ENCODE measurements at places on chromosomes 2 and 18.

GRCh38 chr2:46351750-46352138 lies 54.5 kb downstream of the EPAS1 start:
- no peak for DNase-seq

DNA sequence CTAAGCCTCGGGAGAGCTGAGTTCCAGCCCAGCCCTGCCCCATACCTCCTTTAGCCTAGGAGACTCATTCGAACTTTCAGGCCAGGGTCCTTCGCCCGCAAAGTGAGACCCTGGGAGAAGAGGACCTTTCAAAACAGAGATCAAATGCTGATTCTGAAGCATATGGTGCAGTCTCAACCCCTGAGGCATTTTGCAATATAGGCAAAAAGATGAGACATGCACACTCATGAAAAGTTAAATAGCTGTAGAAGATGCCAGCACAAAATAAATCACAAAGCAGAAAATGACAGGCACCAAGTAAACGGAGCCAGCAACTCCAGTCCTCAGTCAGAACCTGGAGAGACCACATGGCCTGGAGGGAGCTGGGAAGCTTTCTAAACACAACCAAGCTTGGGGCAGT lies 542.7 kb upstream of the RAB6C start:
- DNase-seq: no peak

DNA sequence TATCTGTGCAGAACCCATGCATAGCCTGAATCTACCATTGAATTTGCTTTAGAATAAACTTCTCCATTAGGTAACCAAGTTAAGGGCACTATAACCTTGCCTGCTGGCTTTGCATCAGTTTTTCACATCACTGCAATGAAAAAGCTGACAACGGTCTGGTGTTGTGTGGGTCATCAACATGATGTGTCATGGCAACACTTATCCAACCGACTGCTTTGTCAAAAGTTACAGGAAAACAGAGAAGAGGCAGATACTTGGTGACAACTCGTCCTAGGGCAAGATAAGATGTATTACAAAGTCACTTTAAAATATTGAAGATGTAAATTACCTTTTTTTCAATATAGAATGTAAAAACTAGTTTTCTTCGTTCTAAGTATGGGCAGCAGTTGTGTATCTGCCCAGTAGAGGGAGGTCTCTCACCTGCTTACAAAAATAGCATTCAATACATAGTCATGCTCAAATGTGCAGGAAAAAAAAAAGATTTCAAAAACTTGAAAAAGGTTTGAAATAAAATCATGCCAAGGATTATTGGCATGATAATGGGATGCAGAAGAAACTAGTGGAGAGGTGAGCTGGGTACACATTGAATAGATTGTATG lies 96.3 kb downstream of the EVA1A start:
- DNase-seq: peak; percentile 43

DNA sequence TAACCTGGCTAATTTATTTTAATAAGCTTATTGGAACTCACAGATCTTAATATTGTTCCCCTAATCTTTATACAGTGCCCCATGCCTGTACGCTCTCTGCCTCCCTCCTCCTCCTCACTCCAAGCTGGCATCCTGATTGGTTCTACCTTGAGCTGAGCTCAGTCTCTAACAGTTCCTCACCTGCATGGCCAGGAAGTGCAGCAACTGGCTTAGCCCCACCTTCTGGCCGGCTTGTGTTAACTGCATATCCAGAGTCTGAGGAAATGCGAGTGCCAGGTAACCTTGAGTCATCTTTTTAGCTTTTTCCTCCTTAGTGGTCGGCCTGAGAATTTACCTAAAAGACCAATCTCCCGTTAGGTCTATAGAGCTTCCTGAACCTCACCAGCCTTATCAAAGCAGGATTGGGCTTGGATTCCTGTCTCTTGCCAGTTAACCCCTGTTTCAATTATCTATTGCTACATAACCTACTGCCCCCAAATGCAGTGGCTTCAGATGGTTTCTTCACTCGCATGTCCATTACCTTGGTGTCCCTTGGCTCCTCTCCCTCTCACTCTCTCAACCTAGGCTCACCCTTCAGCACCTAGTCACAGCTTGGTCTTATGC lies 89.5 kb upstream of the STK39 start:
- DNase-seq: no peak

- DNase-seq: peak; percentile 55
These were observed 58.9 kb upstream of the STON1 start for GRCh38 chr2:48471048-48471474.
